ENCODE measurements at places on chromosomes 12 and 14.

DNA sequence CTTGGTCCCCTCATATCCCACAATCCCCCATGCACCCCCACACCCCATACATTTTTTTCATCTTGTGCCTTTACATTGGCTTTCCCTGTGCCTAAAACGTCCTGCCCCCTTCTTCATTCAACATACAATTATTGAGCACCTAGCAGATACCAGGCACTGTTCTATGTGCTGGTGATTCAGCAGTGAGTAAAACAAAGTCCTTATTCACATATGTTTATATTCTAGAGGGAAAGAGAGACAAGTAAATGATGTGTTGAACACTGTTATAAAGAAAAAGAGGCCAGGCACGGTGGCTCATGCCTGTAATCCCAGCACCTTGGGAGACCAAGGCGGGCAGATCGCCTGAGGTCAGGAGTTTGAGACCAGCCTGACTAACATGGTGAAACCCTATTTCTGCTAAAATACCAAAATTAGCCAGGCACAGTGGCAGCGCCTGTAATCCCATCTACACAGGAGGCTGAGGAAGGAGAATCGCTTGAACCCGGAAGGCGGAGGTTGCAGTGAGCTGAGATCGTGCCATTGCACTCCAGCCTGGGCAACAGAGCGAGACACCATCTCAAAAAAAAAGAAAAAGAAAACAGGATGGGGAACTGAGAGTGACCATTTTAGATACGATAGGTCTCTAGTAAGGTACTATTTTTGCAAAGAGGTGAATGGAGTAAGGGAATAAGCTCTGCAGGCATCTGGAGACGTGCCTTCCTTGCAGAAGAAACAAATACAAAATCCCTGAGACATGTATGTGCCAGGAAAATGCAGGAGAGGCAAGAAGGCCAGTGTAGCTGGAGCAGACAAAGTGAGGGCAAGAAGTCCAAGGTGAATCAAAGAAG, 12.2 kb downstream of the SLC7A7 start:
- DNase-seq, result no peak

DNA sequence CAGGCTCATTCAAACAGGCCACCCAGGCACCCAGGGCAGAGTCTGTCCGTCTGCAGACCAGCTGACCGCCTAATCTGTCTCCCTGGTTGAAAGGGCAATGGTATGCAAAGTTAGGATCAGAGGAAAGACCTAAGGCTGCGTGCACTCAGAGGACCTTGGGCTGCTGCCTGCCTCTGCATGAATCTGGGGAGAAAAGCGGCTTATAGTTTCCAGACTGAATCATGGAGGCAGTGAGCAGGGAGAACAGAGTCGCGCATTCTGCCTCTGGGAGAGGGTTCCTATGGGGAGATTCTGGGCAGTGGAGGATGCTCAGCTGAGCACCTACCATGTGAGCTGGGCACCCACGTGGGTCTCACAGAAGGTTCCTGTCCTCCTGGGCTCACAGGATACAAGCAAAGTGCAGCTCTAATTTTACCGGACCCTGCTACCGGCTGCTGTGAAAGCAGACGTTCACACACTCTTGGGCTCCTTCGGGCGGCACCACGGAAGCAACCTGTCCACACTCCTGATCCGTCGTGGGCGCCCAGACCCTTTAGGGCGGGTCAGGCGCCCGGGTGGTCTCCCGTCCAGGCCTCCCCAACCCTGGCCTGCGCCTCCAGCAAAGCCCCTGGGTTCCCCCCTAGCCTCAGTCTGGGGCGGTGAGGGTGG, 772 bp downstream of the SCARB1 start:
- DNase-seq, result no peak

DNA sequence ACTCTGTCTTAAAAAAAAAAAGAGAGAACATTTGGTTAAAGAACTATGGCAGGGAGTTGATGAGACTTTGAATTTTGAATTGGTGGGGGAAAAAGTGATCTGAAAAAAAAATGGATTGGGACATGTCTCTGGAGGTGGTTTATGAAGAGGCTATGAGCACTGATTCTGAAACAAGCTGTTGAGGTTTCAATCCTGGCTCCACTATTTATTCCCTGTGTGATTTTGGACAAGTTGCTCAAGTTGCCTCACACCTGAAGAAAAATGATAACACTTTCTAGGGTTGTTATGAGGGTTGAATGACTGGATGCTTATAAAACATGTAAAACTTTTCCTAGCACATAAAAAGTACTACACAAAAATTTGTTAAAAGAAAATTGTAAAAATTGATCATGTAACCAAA, 1.8 kb upstream of the ANO6 start:
- DNase-seq, result no peak

GRCh38 chr12:47071241-47071852, 8.1 kb upstream of the PCED1B start:
- peak; percentile 65 for DNase-seq

- no peak for DNase-seq
Measured at GRCh38 chr12:39006286-39006685, 100.9 kb upstream of the CPNE8 start.

DNA sequence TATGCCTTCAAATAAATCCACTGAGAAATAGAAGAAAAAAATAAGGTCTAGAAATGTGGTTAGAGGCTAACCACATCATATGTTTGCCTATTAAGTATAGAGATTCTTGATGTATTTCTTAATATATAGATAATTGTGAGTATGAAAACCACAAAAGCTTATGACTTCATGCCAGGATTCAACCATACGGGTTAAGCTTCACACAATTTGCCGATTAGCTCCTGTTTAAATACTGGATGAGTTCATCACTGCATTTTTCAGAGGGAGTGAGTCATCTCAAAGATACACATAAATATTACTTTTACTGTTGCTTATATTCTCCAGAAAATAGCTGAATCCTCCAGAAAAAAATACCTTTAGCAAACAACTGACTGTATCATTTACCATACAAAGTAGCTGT, 79.6 kb downstream of the RPL10L start:
- DNase-seq, result no peak

DNA sequence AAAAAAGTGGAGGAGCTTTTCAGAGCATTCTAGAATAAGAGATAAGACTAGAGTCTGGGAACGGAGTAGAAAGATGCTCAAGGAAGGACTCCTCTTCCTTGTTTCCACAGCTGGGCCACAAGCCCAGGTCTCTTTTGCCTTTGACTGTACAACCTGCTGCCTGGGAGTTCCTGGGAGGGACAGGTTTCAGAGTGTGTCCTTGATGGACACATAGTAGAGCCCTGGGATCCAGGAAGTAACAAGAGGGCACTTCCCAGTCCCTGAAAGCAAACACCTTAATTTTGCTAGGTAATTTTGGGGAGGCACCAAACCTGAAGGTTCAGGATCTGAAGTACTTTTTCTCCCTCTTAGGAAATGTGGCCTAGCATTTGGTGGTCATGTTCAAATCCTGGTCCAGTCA, 44.4 kb downstream of the CHST11 start:
- DNase-seq, result no peak

DNA sequence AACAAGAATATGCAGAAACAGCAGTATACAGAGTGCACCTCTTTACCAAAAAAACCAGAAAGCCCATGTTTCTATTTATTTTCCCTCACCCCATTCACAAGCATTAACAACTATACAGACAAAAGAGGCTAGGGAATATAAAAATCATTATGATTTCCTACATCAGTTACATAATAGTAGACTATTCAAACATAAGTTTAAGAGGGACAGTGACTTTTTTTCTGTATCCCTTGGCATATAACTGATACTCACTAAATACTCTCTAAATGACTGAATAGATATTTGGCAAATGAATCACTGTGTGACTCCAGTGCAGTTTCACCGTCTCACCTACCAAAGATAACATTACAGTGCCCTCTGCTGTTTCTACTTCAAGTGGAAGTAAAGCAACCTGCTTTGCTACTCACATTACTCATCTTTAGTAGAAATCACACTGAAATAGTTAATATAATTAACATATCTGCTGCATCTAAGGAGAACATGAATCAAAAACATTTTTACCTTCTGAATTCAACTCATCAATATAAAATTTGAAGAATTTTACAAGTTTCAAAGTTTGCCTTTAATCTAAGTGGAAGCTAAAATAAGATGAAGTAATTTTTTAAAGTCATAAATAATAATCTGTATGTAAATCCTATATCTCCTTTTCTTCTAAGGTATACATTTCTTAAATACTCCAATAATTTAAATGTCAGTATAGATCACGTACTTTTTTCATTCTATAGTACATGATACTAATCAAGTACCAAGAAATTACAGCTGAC, 103.8 kb downstream of the OSBPL8 start:
- peak; percentile 49 for DNase-seq

DNA sequence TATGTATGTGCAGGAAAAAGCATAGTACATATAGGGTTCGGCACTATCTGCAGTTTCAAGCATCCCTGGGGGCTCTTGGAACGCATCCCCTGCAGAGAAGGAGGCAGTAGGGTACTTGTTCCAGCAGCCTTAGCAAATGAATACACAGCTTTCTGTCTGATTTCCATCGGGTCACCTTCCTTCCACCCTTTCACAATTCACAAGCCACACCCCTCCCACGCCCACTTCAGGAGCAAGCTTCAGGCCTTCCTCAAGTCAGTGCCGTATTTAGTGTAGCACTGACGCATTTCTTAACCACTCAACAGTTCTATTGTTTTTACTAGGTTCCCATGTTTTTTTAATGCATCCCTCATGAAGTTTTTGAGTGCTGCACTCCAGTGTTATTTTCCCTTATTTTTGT, 64.2 kb downstream of the CLMN start:
- DNase-seq, result peak; percentile 86

- DNase-seq, result peak; percentile 52
Measured at GRCh38 chr12:125247477-125247876, 182.2 kb downstream of the AACS start.

DNA sequence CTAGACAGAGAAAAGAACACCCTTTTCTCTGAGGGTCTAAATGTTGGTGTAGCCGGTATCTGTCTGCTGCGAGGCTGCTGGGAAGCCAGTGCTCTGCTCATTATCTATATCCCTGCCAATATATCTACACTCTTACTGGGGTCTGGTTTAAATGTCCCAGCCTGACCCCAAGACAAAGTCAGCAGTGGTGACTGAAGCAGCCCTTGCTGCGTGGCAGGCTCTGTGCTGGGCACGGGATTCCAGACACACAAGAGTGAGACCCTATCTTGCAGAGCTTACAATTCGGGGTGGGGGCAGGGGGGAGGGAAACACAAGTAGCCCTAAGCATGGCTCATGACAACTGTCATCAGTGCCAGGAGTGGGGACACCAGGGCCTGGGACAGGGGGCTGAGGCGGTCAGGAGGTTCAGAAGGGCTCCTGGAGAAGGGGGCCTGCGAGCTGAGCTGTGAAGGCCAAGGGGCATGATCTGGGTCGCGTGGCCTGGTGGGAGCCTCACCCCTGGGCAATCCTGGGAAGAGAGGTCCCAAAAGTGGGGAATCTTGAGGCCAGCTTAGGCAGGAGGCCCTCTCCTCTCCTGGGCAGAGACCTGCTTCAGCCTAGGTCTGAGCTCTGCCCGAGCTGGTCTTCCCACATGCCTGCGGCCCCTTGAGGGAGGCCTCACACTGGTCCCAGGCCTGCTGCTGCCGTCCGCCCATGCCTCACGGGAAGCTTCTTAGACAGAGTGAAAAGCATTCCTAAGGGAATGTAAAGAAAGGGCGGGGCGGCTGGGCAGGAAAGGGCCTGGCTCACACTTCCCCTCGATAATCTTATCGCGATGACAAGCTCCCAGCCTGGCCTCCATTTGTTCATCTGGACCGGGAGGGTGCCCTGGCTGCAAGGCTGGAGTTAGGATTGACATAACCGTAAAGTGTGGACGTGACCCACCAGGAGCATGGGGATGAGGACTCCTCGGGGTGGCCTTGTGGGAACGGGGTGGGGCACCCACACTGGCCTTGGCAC, 7.3 kb upstream of the RCOR1 start:
- DNase-seq, result peak; percentile 79

- DNase-seq, result no peak
Measured at GRCh38 chr12:30928356-30929244, 2.1 kb downstream of the TSPAN11 start.

DNA sequence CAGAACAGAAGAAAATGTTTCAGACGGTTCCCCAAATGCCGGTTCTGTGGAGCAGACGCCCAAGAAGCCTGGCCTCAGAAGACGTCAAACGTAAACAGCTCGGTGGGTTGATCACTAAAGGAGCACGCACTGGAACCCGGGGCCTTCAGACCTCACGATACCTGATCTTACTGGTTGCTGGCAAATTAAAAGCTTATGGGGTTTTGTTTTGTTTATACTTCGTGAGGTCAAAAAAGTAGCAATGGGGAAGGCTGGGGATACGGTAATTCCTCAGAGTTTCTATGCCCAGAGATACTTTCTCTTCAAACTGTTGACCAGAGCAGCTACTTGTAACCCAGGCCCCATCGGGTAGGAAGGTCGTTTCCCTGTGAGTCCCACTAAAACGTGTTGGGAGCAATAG, 1.7 kb downstream of the CDKN1B start:
- no peak for DNase-seq

DNA sequence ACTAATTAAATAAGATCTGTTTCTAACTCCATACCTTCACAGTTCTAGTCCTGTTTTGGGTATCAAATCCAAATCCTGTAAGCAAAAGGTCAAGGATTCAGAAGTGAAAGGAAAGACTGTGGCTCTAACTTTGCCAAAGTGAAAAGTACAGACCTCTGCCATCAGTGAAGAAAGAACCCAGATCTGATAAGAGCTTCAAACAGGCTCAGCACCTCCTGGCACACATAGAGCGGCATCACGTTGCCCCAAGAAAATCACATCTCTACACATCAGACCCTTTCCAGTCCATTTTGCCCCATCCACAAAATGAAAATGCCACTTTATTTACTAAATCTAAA, 23.2 kb downstream of the CLIP1 start:
- DNase-seq, result no peak

- DNase-seq, result no peak
Measured at GRCh38 chr12:123126294-123127181, 24.4 kb downstream of the PITPNM2 start.

DNA sequence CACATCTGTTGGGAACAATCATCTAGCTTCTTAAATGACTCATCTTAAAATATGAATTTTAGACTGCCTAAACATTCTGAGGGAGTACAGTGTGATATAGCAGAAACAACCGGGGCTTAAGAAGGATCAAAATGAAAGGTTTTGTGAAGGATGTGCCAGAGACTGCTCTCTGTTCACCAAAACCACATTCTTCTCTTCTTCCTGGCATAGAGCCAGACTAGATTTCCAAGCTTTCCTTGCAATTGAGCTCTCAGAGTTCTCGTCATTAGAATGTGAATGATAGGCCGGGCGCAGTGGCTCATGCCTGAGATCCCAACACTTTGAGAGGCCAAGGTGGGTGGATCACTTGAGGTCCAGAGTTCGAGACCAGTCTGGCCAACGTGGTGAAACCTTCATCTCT, 94.5 kb downstream of the LRRIQ1 start:
- DNase-seq, result no peak

DNA sequence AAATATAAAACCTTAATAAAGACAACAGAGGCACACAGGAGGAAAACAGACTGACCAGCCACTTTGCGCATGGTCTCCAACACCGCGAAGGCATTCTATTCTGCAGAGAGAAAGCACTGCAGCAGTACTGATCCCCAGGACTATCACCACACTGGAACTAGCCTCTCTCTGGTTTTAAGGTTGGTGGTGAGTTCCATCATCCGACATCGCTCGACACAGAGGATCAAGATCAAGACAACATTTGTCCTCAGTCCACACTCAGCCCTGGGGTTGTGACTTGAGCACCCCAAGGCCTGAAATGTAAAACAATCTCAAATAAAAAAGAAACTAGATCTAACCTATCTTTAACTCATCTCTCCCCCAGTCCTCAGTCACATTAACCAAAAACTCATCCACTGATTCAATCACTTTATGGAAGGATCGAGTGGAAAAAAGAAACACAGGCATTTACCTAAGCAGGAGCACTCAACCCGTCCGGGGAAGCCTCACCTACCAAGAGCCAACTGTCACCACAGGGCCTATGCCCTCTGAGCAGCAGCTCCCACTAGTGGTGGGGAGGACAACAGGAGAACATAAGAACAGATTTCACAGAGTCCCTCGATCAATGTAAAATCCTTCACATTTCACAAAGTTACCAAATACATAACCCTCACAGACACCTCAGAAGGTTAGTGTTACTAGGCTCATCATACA, 17.7 kb downstream of the STXBP6 start:
- peak; percentile 28 for DNase-seq
